A549 (cell line): ENCODE measurements at places on chromosomes 4 and X.
A peak's percentile ranks its signal among the peaks of the same experiment; 100 is the strongest.

DNA sequence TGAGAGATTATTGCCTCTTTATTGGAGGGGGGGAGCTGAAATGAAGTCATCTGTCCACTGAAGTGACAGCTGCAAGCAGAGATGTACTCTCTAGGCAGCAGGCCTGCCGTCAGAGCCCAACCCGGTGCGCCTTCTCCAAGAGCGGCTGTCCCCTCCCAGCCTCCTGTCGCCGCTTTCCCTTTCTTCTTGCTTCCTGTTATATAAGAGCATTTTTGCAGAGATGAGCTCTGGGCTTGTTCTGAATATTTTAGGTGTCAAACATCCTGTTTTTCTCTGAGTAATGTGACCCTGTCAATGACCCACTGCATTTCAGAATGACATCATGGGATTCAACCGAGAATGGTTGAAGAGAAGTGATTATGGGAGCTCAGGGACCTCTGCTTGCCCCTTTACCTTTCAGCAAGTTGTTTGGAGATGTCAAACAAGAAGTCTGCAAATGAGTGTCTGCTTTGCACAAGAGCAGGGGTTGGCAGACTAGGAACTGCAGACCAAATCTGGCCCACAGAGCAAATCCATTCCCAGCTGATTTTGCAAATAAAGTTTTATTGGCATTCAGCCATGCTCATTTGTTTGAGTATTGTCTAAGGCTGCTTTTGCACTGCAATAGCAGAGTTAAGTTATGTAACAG lies 79.9 kb downstream of the SLC9A6 start:
- no peak for DNase-seq

GRCh38 chr4:139175646-139176301 lies 1.2 kb downstream of the ELF2 start:
- peak; percentile 15 for DNase-seq

DNA sequence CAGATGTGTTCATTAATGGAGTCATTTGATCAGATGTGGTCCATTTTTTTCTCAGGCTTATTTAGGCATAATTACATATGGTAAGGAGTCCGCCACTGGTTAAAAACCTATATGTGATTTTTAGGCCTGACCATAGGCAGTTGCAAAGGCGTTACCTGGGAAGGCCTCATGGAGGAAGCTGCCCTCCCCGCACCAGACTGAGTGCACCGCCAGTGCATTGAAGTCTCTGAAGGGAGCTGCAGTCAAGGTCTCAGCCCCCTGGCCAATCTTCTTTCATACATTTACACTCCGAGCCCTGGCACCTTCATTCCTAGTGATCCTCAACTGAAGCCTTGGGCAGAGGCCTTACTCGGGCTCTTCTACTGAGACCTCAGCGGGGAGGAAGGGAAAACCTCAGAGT lies 898.2 kb upstream of the AGA start:
- DNase-seq = no peak

DNA sequence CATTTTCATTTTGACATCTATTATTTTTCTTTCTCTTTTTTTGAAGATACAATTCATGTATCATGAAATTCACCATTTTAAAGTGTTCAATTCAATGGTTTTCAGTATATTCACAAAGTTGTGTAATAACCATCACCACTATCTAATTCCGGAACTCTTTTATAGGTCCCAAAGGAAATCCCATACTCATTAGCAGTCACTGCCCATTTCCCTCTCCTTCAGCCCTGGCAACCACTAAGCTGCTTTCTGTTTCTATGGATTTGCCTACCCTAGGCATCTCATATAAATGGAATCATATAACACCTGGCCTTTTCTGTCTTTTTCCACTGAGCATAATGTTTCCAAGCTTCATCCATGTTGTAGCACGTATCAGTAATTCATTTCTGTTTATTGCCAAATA lies 3.2 kb upstream of the FGF2 start:
- DNase-seq = no peak

DNA sequence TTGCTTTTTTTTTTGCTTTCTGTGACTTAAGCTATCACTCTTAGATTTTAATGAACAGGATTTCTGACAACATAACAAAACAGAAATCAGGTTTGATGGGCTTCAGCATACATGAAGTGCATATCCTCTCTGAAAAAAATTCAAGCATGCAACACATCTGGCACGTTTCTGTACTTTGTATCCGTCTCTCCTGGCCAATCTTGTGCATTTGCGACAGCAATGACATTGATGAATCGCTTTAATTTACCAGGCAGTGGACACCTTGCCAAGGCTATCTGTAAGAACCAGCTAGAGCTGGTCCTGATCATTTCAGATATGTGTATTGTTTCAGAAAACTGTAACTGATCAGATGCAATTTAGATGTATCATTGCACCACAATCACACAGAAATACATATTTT lies 93.3 kb downstream of the CCSER1 start:
- no peak for DNase-seq
